Fibroblast of mammary gland (primary cell): ENCODE measurements at places on chromosomes 12 and 14.

DNA sequence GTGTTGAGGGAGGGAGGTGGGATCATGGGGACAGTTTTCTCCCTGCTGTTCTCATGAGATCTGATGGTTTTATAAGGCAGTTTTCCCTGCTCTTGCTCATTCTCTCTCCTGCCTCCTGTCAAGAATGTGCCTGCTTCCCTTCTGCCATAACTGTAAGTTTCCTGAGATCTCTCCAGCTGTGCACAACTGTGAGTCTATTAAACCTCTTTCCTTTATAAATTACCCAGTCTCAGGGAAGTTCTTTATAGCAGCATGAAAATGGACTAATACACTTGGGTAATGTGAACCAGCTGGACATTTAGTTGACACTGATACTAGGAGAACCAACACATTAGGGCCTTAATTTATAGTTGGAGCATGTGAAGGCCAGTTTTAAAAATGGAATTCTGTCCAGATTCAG lies 12.4 kb upstream of the CCDC91 start:
- no peak for DNase-seq

- DNase-seq = no peak
Observed at GRCh38 chr14:25026476-25027137, 23.3 kb downstream of the STXBP6 start.

- peak; percentile 91 for DNase-seq
Observed at GRCh38 chr14:35385042-35385839, 19.3 kb downstream of the NFKBIA start.

- DNase-seq = no peak
Observed at GRCh38 chr12:115451780-115452736, 768.1 kb upstream of the TBX3 start.

- no peak for DNase-seq
Observed at GRCh38 chr14:95946867-95947266, 70.2 kb downstream of the TUNAR start.

- DNase-seq = no peak
Observed at GRCh38 chr12:65305346-65305950, 27.0 kb downstream of the MSRB3 start.

- DNase-seq = peak; percentile 36
Observed at GRCh38 chr12:91483471-91483985, 300.9 kb upstream of the DCN start.

GRCh38 chr12:113641426-113642030 lies 169.9 kb upstream of the LHX5 start:
- no peak for DNase-seq

DNA sequence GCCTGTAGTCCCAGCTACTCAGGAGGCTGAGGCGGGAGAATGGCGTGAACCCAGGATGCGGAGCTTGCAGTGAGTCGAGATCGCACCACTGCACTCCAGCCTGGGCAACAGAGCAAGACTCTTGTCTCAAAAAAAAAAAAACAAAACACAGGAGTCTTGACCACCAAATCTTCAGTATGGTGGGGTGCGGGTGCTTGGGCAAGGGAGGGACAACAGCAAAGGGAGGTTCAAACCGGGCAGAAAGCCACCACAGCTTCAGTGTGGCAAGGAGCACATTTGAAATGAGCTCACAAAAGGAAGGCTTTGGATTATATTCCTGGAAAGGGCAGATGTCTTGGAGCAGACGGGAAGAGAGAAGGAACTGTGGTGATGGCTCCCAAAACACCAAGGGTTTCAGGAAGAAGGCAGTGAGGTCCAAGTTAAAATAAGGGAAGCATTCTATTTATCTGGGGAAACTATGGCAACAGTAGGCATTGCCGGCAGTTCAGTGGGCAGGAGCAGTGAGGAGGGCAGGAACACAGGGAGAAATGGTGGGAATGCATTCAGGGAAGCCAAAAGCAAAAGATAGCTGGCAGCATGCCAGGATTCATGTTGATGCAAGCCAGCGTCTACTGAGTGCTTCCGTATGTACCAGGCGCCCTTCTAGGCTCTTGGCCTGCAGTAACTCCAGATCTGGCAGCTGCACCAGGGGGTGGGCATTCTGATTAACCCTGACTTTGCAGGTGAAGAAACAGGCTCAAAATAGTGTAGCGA lies 51.0 kb upstream of the SRSF5 start:
- peak; percentile 77 for DNase-seq

GRCh38 chr12:64147875-64148274 lies 74.2 kb downstream of the KICS2 start:
- no peak for DNase-seq

DNA sequence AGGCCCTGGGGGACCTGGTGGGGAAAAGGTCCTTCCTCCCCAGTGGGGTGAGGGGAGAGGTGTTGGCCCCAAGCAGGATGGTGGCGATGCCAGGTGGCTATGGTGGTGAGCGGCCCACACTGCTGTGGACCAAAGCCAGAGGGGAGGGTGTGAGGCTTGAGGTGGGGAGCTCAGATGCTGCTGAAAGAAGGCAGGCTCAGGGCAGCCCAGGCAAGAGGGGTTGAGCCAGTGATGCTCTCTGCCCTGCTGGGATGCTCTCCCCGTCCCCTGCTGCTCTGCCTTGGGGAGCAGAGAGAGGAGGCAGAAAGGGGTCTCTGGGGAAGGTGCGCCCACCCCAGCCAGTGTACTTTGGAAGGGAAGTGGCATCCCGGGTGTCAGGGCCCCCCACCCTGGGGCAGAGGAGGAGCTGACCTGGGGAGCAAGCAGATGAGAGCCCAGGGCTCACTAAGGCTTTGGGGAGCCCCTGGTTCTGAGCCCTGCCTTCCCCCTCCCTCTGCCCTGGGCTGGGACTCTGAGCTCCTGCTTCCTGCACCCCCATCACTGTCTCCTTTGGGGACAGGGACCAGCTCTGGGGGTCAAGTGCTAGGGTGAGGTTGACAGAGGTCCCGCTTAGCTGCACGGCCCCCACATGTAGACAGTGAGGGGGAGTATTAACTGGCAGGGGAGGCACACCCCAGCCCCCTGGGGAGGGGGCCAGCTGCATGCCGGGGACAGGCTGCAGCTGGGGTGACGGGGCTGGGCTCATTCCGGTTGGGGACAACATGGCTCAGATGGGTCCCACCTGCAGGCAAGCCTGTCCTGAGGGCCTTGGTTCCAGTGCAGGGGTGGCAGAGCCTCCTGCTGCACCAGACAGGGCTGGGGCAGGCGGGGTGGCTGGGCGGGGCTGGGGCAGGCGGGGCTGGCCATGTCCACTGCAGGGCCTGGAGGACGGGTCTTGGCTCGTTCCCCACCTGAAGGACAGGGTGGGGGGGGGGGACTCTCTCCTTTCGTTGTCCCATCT lies 124.4 kb downstream of the KIF26A start:
- no peak for DNase-seq

- no peak for DNase-seq
Observed at GRCh38 chr12:71591601-71592000, 72.0 kb downstream of the ZFC3H1 start.

- no peak for DNase-seq
Observed at GRCh38 chr12:116959845-116960514, 49.2 kb downstream of the FBXW8 start.

DNA sequence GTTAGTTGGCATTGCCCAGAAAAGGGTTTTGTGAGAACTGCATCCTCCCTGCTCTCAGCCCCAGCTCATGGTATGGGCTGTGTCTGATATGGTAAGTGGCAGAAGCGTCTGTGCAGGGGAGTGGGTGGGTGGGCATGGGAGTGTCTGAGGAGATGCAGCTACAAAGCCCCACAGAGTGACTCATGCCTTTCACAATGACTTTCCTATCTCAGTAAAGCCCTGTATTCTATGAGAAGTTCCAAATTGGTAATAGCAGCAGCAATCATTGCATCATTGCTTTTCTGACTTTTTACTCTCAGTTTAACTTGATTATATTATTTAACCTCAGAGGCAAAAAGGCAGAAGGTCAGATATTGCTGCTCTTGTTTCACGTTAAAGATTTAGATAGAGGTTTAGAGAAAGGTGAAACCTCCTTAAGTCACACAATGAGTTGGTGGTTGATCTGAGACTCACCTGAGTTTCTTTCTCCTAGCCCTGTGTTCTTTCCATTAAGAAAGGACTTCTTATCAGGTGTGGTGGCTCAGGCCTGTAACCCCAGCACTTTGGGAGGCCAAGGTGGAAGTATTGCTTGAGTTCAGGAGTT lies 171.7 kb downstream of the SLC5A8 start:
- peak; percentile 35 for DNase-seq

DNA sequence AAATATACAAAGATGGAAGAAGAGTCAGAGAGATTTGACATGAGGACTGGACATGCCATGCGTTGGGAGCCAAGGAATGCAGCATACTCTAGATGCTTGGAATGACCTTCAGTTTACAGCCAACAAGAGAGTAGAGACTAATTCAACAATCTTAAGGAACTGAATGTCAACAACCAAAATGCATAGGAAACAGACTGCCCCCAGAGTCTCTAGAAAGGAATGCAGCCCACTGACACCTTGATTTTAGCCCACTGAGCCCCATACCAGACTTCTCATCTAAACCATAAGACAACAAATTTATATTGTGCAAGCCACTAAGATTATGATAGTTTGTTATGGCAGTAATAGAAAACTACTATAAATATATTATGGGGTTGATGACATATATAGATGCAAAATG lies 611.2 kb downstream of the RPS29 start:
- DNase-seq = no peak

- peak; percentile 79 for DNase-seq
Observed at GRCh38 chr14:81269100-81269978, 48.6 kb upstream of the GTF2A1 start.

- peak; percentile 31 for DNase-seq
Observed at GRCh38 chr12:12859690-12860089, 31.7 kb upstream of the GPRC5A start.

GRCh38 chr12:97466621-97467020 lies 4.0 kb downstream of the RMST start:
- DNase-seq = no peak

DNA sequence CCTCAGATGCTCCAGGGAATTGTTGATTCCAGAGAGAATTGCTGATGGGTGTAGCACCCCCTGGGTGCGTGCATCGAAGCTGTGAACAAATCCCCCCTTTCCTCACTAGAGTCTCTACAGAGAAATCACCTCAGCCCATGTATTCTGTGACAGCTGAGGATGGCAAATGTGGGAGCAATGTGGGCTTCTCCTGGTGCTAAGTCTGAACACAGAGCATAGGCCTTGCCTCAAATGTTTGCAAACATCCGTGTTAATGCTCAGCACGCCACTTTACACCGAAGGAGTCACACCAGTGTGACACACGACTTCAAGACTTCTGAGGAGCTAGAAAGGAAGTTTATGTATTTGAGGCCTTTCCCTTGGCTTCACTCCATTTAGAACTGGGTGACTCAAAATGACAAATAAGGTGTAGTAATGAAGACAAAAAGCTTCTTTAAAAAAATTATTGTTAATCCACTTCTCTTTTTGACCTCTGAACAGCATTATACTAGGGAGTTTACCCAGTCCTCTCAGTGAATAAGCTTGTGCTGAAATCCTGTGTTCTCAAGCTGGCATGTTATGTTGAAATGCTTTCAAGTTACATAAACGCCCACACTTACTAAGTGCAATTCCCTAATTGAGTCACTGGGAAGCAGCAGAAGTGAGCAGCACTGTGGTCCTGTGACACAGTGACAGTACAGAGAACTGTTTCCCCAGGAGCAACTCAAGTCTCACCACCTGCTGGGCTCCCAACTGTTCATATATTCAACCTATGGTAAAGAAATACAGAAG lies 92.9 kb downstream of the FAR2 start:
- DNase-seq = peak; percentile 96

DNA sequence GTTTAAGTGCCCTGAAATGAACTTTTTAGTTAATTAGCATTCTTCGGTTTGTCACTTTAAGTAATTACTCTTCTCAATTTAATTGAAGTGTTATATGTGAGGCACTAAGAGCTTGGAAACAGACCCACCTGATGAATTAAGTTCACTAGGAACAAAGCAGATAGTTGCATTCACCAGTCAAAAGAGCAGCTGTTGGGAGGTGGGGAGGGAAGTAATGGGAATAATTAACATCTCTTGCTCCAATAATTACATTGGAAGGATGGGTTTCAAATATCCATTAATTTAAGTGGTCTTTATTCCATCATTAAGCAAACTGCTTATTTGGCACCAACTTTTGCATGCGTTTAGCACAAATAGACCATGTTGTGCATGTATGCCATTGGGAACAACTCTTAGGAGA lies 667.2 kb downstream of the GALC start:
- no peak for DNase-seq

- no peak for DNase-seq
Observed at GRCh38 chr12:108116699-108117098, 12.4 kb upstream of the WSCD2 start.

GRCh38 chr14:93962701-93963601 lies 13.4 kb downstream of the ASB2 start:
- DNase-seq = peak; percentile 28

DNA sequence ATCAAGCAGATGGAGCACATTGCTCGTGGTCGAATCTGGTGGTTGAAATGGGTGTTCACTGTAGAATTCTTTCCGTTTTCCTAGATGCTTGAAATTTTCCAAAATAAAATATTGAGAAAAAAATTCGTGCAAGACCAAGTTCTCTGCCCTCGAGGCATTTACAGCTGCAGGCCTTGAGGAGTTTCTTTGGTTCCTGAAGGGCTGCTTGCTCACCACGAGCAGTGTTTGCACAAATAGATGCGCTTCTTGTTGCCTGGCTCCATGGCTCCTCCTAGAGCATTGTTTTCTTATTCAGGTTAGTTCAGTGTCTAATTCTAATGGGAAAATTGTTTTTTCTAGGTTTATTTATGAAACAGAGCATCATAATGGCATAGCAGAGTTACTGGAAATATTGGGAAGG lies 74.5 kb upstream of the DYNC1H1 start:
- DNase-seq = peak; percentile 30

GRCh38 chr12:12008232-12008850 lies 62.4 kb upstream of the BCL2L14 start:
- no peak for DNase-seq

GRCh38 chr12:69046363-69046762 lies 113.4 kb upstream of the CPM start:
- no peak for DNase-seq

GRCh38 chr14:41817626-41818025 lies 210.9 kb downstream of the LRFN5 start:
- peak; percentile 3 for DNase-seq

- DNase-seq = peak; percentile 88
Observed at GRCh38 chr14:72646861-72647528, 246.9 kb downstream of the DPF3 start.

DNA sequence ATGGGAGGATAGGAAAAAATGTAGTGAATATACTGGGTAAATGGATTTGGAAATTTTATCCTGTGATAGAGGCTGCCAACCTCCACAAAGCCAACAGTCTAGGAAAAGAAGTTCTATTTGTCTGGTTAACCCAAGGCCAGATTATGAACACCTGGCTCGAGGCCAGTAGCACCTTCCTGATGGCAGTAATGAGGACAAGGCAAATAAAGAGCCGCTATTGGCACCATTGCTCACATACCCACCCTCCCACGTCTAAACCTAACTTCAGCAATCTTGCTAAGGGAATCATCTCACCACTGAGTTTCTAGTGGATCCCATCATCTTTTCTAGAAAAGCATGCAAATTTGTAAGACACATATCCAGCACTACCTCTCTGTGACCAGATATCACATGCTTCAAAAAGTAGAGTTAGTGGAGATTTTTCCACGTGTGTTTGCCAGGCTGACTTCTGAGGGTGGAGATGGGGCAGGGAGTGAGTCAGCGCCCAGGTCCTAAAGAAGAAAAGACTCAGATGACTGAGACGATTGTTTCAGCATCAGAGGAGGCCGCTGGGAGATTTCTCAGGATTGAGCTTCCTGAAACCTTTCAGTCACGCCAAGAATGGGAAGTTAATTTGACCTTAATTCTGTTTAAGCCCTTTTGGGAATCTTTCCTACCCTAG lies 362.9 kb downstream of the EMP1 start:
- no peak for DNase-seq
